NCI-H2227 treated with DMSO at 0.1 percent for 48 hours (cell line): ENCODE measurements at places on chromosomes 5 and 9.

DNA sequence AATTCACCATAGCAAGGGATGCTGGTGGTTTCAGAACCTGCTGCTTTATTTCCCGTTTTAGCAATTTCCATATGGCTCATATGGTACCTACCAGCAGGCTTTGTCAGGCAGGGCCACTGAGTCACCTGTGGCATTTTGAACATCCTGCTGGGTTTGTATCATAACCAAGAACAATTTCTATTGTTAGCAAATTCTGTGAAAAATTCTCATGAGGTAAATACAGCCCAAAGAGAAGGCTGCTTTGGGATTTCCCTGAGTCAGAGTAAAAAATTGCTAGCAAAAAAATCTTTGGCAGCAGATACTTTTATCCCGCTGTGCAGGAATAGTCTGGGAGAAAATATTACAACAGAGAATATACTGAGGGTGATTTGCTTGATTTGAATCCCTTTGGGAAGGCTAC is 52.7 kb downstream of the PRR16 start:
- no peak for DNase-seq

- no peak for DNase-seq
These were observed 286.9 kb upstream of the CD180 start for GRCh38 chr5:67483453-67484030.

- DNase-seq: no peak
These were observed 29.0 kb downstream of the ETF1 start for GRCh38 chr5:138514021-138514420.

GRCh38 chr5:55004729-55005128 is 19.3 kb upstream of the GZMK start:
- DNase-seq: no peak

DNA sequence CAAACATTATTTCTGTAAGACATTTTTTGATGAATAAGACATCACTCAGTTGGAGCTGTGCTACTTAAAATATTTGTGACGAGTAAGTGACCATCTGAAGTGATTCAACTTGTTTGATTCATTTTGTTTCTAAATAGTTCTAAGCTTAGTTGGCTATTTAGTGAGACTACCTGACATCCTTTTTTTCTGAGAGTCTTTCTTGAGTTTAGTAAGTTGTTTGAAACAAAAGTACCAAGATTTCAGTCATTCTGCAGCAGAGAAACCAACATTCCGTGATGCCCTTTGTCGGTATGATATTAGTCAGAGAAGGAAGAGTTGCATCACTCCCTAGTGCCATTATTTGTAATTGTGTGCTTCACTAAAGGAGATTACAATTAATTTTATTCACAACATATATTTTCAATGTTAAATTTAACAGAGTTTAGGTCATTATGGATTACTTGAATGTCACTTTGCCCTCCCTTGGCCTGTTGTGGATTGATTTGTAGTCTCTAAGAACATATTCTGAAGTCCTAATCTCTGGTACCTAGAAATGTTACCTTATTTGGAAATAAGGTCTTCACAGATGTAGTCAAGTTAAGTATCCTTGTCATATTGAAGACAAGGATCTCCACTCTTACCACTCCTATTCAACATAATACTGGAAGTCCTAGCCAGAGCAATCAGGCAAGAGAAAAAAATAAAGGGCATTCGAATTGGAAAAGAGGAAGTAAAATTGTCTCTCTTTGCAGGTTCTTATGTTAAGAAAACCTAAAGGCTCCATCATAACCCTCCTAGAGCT is 212.2 kb downstream of the PCSK1 start:
- DNase-seq: no peak

GRCh38 chr9:71655778-71656177 is 112.5 kb downstream of the CEMIP2 start:
- no peak for DNase-seq

- no peak for DNase-seq
These were observed 121.6 kb upstream of the ADAMTS16 start for GRCh38 chr5:5018578-5018970.

DNA sequence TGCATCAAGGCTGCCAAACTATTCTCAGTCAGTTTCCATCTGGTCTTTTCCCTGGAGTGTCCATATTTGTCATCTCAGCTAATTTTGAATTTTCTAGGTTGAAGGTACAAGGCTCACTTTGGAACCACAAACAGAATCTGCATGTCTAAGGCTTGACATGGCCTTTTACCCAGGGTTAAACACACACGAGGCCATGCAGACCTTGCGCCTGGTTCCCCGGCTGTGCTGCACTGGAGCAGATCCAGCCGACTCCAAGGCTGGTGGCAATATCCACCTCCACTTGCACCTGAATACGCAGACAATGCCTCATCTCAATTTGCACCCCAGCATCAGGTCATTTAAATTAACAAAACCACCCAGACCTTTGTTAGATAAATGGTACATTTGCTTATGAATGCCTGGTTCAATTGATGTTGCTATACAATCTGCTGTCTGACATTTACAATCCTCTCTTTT is 276.2 kb downstream of the HSPA4 start:
- no peak for DNase-seq

GRCh38 chr5:127867022-127867783 is 164.0 kb downstream of the CCDC192 start:
- no peak for DNase-seq

DNA sequence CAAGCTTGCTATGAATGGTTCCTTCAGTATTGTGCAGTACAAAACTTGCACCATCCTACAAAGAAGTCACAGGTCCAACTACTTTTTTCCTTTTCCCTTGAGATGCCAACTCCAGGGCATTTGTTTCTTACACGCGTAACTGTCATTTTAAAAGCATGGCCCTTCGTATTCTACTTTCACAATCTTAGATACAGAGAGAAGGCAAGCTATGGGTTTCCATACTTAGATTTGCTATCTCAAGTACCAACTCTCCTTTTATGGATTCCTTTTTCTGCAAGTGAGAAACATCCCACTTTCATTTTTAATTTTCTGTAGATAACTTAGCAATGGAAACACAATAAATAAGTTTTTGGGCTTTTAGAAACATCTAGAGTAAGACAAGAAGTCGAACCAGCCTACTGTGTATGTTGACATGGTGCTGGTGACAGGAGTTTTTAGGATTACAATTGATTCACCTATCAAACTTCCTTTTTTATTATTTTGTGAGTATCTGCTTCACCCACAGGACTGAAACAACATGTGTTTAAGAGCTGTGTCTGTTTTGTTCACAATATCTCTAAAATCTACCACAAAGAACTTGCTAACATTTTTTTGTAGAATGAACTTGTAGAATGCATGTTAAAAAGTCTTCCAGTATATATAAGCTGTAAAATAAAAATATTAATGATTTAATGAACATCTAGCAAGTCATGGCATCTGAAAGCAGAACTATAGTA is 124.1 kb downstream of the FAM174A start:
- no peak for DNase-seq

DNA sequence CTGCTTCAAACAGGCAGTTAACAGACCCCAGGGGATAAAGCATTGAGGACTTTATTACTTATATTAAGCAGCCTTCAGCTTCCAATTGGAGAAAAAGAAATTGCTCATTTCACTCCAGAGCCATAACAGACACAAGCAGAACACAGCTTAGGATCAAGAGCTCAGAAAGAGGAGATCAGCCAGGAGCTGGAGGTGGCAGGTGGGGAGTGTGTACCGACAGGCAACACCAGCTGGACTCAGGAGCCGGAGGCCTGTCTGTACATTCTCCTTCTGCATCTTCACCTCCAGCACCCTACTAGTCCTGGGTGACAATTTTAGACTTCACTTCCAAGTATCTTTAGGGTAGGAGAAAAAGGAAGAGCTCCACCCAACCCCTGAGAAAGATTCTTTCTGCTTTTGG is 35.8 kb downstream of the NRG2 start:
- DNase-seq: no peak

DNA sequence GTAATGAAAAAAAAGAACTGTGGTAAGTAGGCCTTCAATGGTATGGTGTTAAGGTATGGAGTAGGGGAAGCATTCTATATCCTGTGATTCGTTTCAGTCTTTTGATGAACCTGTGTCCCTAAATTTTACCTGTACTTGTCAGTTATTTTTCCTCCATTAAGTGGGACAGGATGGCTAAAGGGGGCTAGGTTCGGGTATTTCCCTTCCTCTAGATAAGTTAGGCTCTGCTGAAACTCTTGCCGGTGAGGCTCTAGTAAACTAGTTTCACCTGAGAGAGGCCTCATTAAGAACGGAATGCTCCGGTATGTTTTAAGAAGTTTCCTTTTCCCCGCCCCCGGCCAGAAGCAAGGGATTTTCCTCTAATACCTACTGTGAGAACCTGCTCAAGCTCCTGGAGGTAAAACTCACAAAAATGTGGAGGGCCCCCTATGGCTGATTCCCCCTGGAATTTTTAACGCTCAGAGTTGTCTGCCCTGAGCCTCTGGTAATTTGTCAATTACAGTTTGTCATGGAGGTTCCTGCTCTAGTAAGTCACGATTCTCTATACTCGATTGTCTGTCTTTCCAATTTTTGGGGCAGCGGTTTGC is 87.7 kb downstream of the MACIR start:
- DNase-seq: no peak

- no peak for DNase-seq
These were observed 31.8 kb downstream of the ERMP1 start for GRCh38 chr9:5800969-5801738.

DNA sequence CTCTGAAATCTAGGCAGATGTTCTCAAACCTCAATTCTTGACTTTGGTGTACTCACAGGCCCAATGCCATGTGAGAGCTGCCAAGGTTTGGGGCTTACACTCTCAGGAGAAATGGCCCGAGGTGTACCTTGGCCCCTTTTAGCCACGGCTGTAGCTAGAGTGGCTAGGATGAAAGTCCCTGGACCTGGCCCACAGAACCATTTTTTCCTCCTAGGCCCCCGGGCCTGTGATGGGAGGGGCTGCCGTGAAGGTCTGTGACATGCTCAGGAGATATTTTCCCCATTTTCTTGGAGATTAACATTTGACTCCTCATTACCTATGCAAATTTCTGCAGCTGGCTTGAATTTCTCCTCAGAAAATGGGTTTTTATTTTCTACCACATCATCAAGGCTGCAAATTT is 1296.5 kb downstream of the MAT2B start:
- DNase-seq: no peak

GRCh38 chr5:41457094-41457493 is 53.3 kb downstream of the PLCXD3 start:
- DNase-seq: no peak
